ENCODE measurements at places on chromosomes 11 and 22.

DNA sequence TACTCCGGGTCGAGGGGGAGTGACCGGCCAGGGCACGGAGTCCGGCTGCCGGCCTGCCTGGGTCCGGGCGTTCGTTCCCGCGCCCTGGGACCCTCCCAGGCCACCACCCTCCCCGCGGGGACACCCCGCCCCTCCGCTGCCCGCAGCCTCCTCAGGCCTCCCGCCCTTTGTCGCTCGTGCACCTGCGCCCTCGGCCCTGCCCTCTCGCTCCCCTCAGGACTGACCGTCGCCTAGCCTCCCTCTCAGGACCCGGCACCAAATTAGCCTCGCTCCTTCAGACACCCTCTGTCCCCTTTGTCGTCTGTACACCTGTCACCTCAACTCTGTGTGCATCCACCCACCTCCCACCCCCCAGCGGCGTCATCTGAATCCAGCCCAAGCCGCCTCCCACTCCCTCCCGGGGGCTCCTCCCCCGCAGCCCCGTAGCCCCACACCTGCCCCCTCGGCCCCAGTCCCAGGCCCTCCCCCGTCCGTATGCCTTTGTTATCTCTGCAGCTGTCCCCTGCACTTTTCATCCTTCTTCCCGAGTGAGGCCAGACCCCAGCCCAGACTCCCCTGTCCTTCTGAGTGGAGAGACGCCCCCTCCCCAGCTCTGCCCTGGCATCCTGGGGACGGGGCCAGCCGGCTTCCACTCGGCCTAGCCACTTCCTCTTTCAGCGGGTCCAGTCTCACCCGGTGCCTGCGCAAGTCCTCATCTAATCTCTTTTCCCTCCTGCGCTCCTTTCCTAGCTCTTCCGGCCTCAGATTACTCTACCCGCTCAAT lies 643 bp downstream of the TIGD3 start:
- DNase-seq, result peak; percentile 19

DNA sequence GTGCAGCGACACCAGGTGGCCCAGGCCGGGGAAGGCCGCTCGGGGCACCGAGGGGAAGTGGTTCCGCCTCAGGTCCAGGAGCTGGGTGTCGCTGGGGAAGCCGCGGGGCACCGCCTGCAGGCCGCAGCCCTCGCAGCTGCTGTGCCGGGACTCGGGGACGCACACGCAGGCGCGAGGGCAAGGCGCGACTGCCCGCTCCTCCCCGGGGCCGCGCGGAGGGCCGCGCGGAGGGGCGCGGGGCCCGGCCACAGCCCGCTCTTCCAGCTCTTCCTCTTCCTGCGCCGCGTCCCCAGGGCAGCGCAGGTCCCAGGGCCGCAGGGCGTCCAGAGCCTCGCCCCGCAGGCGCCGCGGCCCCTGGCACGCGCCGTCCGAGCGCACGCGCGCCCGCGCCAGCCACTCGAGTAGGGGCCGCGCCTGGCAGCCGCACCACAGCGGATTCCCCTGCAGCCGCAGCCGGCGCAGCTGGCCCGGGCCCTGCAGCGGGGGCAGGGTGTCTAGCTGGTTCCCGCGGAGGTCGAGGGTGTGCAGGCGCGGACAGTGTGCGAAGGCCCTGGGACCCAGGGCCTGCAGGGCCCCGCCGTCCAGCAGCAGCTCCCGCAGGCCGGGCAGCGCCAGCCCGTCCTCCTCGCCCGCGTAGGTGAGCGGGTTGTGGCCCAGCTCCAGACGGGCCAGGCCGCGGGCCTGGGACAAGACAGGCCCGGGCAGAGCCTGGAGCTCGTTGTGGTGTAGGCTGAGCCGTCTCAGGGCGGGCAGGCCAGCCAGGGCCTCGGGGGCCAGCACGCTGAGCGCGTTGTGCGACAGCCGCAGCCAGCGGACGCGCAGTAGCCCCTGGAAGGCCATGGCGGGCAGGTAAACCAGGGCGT lies 2.8 kb downstream of the CHADL start:
- DNase-seq, result peak; percentile 56

- no peak for DNase-seq
These were observed 51.4 kb upstream of the CRYBB3 start for GRCh38 chr22:25148149-25148691.

DNA sequence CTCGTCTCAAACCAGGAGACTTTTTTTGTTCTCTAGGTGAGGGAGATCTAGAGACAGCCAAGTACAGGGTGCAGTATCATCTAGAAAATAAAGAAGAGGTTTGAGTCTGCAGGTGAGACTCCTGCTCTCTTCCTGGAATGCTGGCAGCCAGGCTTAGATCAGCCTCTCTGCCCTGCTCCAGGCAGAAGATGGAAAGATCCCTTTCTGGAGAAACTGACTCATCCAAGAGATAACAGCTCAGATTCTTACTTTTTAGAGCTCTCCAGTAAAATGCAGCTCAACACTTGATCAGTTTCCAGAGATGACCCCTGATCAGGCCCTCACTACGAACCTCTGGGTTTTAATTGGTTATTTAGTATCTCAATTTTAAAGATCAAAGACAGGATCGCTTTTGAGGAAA lies 44.6 kb upstream of the EHF start:
- no peak for DNase-seq

GRCh38 chr11:62959422-62959980 lies 25.3 kb downstream of the SLC22A6 start:
- no peak for DNase-seq

GRCh38 chr22:44295406-44295805 lies 17.3 kb downstream of the SHISAL1 start:
- DNase-seq, result no peak

DNA sequence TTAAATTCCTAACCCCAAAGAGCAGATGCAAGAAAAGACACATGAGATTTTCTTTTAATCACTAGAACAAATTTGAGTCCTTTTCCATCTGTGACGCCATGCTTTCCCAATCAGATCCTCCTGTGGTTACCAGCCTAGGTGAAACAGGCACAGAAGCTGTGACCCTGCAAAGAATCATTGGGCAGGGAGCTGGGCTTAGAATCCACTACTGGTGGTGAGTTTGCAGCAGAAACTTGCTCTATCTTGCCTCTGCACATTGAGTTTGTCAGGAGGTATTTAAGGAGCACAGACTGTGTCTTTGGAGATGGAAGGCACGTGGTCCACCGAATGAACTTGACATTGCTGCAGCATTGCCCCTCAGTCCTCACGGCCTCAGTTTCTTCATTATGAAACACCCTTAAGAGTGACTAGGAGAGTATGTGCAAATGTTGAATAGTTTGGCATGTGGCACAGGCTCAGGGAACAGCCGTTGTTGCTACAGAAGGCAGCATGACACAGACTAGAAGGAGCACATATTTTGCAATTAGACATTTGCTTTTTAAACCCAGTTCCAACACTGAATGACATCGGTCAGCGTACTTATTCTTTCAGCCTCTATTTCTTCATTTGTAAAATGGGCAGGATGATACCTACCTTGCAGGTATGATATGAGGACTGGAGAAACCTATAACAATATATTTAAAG lies 127.6 kb downstream of the DBX1 start:
- DNase-seq, result no peak

DNA sequence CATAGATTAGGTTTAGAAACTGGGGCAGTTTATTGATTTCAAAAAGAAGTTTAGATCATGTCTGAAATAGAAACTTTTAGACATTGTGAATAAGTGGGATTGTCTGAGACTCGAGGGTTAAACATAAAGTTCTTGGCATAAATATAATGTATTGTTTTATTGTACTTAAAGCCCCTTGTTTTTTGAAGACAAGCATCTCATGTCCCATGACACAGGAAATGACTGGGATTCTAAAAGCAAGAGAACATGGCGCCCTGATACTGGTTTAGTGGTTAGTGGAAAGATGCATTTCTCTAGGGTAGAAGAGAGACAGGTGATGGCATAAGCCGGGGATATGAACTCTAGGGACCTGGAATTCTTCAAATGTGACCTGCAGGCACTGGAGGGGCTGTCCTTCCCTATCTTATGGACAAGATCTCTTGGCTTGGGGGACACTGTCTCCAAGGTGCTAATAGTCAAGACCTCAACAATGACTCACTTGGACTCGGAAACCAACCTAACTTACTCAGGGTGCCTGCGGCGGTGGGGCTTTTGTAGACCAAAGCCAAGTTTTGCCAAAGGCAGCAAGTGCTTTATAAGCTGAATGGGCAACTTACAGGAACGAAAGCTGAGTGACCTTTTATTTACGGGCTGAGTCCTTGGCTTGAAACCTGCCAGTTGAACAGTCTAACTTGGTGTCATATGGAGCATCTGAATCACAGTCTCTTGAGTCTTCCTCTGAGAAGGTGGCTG lies 48.2 kb downstream of the UBASH3B start:
- no peak for DNase-seq

GRCh38 chr22:22391543-22391942 lies 117.0 kb downstream of the ZNF280B start:
- no peak for DNase-seq

GRCh38 chr11:68146010-68146540 lies 24.9 kb upstream of the CHKA start:
- no peak for DNase-seq

DNA sequence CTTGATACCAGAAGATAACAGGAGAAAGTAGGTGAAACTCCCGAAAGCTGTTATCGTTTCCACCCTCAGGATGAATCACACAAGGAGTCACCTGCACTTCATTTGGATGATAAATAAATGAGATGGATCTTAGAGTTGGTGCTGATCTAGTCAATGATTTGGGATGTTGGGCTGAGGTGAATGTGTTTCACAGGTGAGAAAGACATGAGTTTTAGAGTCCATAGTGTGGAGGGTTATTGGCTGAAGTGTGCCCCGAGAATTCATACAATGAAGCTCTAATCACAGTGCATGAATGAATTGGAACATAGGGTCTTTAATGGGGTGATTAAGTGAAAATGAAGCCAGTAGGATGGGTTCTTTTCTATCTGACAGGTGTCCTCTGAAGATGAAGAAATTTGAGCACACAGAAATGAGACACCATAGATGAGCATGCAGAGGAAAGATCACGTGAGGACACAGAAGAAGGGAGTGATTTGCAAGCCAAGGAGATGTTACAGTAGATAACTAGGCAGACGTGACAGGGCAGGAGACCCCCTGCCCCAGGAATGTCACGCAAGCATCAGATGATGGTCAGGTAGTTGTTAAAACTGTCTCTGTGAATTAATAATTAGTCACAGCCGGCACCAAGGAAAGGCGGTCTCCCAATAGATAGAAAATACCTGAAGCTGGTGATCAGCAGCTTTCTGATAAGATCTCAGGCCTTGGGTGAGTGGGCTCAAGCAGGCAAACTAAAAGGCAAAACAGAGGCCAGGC lies 60.3 kb upstream of the IGLL5 start:
- DNase-seq, result no peak

- DNase-seq, result no peak
These were observed 72.5 kb downstream of the MICAL2 start for GRCh38 chr11:12182676-12183541.

DNA sequence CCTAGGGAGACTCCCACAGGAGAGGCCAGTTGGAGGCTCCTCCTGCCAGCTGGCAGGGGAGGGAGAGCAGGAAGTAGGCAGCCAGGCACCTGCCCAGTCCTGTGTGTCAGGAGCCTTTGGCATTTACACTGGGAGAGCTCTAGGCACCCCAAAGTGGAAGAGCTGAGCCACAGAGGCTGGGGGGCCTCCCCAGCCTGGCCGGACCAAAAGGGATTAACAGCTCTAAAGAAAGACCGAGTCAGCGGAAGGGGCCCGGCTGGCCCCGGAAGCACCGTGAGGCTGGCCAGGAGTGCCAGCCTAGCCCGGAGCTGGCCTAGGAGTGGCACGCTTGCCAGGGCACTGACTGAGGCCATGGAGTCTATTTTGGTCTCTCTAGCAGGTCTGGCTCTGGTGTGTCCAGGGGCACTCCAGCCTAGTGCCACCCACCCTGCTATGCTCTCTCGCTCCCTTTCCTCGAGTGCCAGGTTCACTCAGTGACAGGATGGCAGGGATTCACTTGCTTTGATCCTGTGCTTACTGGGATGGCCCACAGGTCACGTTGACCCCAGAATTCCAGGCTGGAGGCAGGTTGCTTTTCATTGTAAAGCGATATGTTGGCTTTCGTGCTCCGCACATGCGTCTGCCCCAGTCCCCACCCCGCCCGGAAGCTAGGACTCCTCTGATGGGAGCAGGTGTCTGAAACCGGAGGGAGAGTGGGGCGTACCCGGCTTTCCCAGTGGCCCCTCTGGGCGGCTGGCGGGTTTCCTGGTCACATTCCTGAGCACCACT lies 3.3 kb upstream of the KMT5B start:
- no peak for DNase-seq

GRCh38 chr11:95720195-95720594 lies 69.4 kb downstream of the FAM76B start:
- DNase-seq, result no peak

DNA sequence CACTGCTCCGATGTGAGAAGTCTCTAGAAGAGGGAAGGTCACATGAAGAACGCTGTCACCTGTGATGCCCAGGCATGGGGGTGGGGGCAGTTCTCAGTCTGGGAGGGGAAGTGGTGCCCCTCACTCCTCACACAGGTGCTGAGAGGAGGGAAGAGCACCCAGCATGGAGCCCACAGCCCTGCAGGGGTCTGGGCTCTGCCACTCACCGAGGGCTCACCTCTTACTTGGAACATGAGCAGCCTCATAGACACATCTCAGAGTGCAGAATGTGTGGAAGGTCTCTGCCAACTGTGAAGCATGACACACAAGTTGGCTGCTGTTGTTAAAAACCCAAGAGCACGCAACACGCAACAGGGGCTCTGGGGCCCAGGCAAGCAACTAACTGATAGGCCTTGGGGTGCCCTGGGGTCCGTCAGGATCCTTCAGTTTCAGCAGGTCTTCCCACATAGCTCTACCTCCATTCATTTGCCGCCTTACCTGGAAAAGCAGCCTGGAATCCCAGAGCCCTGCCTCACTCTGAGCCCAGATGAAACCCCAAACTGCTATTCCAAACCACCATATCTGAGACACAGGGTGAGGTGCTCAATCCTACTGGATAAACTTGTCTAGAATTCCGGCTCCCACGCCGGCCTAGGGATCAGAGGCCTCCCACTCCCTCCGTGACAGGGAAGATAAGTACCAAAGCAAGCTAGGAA lies 17.5 kb upstream of the TMPRSS4 start:
- DNase-seq, result no peak

- no peak for DNase-seq
These were observed 404.3 kb downstream of the JRKL start for GRCh38 chr11:96794152-96794551.

DNA sequence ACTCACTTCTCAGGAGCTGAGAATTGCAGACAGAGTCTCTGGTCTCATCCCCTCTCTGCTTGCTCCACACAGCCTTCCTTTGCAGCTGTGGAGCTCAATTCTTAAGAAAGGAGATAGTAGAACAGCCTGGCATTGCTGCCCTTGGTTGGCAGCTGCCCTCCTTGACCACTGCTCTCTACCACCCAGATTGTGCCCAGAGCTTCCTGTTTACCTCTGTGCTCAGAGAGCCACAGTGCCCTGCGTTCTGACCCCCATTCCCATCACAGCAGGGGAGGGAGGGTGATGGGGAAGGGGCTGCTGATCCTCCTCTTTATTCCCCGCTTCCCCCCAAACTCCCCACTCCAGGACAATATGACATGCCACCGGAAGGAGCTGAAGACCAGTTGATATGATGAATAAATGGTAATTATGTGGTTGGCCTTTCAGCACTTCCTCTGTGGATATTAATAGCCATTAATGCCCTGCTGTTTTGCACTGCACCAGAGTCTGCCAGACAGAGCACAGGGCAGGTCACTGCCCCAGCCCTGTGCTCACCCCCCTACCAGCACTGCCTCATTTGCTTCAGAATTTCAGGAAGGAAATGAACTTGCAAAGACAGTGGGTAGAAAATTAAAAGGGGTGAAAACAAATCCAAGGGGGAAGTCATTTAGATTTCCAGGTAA lies 426.8 kb upstream of the CADM1 start:
- DNase-seq, result no peak

- DNase-seq, result no peak
These were observed 69.1 kb upstream of the EP300 start for GRCh38 chr22:41023299-41023623.

- DNase-seq, result no peak
These were observed 96.3 kb upstream of the RAB1B start for GRCh38 chr11:66172146-66172545.

GRCh38 chr11:119342023-119342300 lies 1.3 kb upstream of the C1QTNF5 start:
- DNase-seq, result no peak

Measured in stimulated activated CD8-positive, alpha-beta memory T cell treated with anti-CD3 and anti-CD28 coated beads, Interleukin-4, amount 100 ng/mL, for 1 hour (primary cell).